Hypothalamus (tissue), 51 donors: ENCODE measurements at places on chromosomes 3 and 15.

DNA sequence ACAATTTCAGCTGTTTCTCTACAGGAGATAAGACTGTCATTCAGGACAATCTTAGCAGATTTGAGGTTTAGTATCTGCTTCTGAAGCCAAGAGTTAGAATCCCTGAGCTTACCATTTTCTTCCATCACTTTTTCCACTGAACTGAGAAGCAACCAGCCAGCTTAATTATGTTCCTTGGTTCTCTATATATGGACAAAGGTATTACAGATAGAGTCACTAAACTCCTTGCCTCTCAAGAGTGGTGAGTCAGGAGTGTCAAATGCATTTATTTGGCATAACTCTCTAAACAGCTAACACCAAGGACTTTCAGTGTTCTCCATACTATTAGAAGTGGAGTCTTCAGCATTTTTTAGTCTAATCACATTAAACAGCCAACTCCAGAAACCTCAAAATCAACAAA lies 239.3 kb downstream of the ALCAM start:
- no peak for DNase-seq

DNA sequence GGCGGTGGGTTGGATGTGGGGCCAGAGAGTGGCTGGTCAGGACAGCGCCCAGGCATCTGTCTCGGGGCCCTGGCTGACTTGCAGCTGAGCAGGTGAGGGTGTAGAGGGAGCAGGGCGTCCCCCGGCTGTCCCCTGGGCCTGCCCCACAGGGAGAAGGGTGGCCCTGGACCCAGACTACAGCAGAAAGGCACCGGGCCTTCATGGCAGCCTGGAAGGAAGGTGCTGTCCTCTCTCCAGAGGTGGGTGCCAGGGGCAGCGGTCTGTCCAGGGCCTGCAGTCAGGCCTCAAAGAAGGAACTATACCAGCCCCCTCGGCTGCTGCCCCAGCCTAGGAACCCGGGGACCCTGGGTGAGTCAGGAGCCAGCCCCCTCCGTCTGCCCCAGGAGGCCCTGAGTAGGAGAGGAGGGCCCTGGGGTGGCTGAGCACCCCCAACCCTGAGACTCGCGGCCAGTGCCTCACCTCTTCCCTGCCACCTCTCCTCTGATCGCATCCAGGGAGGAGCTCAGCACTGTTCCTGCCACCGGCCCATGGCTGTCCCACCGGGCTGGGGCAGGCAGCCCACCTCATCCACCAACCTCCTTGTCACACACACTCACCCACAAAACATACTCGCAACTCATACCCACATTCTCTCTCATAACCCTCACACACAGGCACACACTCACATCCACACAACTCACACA lies 133.5 kb downstream of the FBLN2 start:
- DNase-seq = no peak

GRCh38 chr3:124617177-124617576 lies 113.1 kb upstream of the UMPS start:
- DNase-seq = no peak

GRCh38 chr3:16179771-16180736 lies 5.6 kb downstream of the GALNT15 start:
- DNase-seq = no peak

- no peak for DNase-seq
These were observed 35.9 kb downstream of the RARB start for GRCh38 chr3:25463836-25464418.

- peak; percentile 60 for DNase-seq
These were observed 288.6 kb downstream of the UACA start for GRCh38 chr15:70474471-70475406.
